ENCODE measurements at places on chromosomes 11 and 22.

DNA sequence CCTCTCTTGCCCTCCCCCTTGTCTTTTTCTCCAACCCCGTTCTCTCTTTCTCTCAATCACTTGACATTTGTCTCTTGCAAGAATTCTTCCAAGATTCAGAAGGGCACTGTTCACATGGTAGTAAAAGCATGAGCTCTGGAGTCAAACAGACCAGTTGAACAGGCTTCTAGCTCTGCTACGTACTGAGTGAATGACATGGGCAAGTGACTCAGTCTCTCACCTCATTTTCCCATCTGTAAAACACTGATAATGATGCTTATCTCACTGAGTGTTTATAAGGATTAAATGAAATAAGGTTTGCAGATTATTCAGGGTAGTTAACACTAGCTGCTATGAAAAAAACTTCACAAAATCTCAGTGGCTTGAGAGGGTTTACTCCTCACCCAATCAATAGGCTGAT is 5.9 kb upstream of the IL10RA start:
- DNase-seq = no peak

DNA sequence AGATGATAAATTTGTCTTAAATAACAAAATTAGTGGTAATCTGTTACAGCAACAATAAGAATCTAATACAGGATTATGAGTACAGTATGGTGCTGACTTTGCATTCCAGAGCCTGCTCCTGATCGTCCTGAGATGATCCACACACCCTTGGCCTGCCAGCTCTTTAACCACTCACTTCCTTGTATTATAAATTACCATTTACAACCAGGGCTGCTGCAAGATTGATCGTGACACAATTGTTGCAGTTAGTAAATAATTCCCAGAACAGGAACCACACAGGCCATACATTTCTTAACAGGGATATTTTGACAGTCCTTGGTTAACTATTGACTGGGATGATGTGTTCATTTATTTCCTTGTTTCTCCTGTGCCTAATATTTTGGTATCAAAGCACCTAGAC is 3.8 kb upstream of the CBLIF start:
- no peak for DNase-seq

- no peak for DNase-seq
Measured at GRCh38 chr11:18010121-18010670, 2.7 kb downstream of the SERGEF start.

DNA sequence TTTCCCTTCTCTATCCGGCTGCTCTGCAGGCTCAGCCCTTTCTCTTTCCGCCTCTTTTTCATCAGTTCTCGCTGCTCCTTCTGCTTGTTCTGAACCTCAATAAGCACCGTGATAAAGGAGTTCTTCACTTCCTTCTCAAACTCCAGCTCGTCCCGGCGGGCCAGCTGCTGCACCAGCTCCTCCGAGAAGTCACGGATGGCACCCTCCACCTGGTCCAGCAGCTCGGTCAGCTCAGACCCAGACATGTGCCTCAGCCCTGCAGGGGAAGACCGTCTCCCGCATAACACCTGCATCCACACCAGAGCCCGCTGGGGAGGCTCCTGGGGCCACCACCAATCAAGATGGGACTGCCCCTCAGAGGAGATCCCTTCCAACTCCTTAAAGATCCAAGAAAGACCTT is 40.2 kb downstream of the FEZ1 start:
- no peak for DNase-seq

DNA sequence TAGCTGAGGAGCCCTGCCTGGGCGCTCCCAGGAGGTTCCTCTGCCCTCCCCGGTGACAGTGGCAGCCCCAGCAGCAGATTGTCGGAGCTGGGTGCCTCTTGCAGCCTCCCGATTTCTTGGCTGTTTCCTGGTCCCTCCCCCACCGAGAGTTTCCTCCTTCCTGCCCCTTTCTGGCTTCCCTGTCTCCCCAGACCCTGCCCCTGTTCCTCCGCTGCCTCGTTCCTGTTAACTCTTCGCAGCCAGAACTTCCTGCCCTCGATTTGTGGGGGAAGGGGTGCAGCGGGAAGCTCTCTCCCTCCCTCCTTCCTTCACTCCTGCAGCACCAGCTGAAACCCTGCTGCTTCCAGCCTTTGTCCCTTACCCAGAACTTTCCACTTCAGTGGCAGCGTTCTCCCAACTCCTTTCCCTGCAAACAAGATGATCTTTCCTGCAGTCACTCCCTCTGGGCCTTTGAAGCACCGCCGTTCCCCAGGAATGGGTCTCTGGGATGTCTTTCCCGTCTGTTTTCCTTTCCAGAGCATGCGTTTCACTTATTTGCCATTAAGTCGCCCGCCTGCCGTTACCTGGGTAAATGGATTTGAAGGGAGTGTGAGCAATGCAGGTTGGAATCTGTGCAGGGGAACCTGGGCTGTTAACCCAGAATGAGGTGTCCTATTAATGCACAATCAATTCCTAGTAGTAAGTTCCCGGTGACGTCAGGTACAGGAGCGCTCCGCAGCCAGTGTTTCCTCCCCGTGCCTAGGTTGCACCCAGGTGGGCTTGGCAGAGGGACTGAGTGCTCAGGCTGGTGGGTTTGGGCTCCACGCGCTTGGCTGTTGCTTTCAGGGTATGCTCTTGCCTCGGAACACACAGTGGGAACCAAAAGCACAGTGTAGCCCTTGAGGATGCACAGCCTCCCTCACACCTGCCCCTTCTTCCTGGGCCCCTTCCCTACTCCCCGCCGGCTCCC is 4.3 kb downstream of the GRK2 start:
- no peak for DNase-seq

GRCh38 chr11:124168796-124169195 is 14.3 kb upstream of the OR10D3 start:
- no peak for DNase-seq

GRCh38 chr11:72989727-72990126 is 152.4 kb downstream of the FCHSD2 start:
- no peak for DNase-seq

- DNase-seq = no peak
Measured at GRCh38 chr22:49487950-49488349, 339.7 kb downstream of the BRD1 start.

GRCh38 chr11:66316849-66317251 is at the start of gene CD248:
CD248 (minus strand) TSS chr11:66317044; CDS start chr11:66317027, 17 bp downstream.
- DNase-seq = no peak

DNA sequence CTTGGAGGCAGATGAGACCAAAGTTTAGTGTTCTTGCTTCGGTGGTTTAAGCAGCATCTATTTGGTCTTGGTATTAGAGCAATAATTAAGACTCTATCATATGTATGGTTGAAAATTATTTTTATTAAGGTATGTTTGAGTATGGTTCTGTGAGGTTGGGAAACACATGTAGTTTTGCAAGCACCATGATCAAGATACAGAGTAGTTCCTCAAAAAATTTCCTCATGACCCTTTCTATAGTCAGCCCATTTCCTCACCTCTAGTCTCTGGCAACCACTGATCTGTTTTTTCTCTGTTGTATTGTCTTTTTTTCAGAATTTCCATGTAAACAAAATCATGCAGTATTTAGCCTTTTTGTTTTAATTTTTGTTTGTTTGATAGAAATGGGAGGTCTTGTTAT is 18.4 kb downstream of the MTMR3 start:
- no peak for DNase-seq

- no peak for DNase-seq
Measured at GRCh38 chr11:60455531-60456042, at the start of gene MS4A1. MS4A1 (plus strand) TSS chr11:60455847; CDS start chr11:60462375, 6,528 bp downstream.

DNA sequence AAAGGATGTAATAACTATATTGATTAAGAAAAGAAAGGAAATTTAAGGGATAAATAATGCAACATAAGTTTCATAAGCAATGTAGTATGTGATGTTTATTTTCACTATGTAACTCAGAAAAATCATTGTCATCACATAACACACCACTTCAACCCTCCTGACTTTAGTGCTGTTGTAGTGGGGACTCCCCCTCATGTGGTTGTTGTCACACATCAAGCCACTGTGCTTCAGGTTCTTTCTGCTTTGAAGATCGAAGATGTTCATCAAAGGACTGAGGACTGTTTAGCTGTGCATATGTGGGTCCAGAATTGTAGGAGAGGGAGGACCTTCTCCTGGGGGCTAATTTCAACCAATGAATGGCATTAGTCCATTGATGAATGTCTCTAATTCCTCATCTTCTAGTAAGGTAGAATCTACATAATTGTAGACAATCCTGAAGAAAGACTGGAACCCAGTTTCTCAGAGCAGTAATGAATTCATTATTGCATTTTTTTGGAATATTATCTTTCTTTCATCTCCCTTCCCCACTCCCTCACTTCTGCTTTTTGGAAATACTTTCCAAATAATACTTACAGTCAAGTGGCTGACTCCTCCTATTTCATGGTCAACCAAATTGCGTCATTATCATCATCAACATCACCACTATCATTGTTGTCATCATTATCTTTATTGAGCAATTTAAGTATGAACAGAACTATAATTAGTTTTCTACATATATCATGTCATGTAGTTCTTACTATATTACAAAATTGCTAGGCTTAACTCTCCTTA is 9.8 kb upstream of the CARD16 start:
- DNase-seq = no peak

DNA sequence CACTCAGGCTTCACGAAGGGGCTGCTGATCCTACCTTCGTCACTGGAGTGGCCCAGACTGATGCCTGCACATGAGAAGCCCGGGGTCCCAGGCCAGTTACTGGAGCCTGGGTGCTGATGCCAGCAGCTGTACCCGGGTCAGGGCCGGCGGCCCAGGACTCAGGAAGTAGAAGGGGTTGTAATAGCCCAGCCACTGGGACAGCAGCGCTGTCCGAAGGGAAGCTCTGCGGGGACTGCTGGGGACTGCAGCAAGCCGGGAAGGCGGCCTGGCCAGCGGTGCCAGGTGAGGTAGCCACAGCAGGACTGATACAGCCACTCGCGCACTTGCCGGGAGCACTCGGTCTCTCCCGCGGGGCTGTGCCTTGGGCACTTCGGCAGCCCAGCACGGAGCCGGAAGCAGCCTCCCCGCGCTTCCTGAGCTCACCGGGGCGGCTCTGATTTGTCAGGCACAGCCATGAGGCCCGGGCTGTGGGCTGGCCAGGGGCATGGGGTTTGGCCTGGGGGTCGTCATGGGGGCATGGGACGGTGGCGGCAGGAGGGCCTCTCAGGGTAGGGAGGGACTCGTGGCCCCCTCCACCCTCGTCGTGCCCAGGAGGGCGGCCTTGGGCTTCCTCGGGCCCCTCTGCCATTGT is 13.9 kb upstream of the OR8K1 start:
- DNase-seq = no peak

GRCh38 chr11:112255067-112255720 is 5.5 kb downstream of the PLET1 start:
- no peak for DNase-seq

GRCh38 chr11:60831143-60831500 is 10.8 kb upstream of the CCDC86 start:
- DNase-seq = peak; percentile 68

GRCh38 chr11:11349870-11350337 is 3.1 kb downstream of the CSNK2A3 start:
- no peak for DNase-seq

DNA sequence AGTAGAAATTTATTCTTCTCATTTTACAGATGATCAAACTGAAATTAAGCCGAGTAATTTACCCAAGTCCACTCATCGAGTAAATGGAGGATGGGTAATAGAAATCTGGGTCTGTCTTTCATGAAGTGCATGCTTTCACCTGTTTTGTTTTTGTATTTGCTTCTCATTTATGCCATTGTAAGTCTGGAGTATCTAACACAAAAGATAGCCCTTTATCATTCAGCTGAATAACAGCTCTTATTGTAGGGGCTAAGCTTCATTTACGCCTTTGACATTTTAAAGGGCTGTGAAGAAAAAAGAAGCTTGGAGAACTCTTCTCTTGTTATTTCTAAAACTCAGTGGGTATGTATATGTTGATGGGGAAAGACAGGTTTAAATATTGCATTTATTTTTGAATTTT is 1196.2 kb upstream of the TENM4 start:
- no peak for DNase-seq

DNA sequence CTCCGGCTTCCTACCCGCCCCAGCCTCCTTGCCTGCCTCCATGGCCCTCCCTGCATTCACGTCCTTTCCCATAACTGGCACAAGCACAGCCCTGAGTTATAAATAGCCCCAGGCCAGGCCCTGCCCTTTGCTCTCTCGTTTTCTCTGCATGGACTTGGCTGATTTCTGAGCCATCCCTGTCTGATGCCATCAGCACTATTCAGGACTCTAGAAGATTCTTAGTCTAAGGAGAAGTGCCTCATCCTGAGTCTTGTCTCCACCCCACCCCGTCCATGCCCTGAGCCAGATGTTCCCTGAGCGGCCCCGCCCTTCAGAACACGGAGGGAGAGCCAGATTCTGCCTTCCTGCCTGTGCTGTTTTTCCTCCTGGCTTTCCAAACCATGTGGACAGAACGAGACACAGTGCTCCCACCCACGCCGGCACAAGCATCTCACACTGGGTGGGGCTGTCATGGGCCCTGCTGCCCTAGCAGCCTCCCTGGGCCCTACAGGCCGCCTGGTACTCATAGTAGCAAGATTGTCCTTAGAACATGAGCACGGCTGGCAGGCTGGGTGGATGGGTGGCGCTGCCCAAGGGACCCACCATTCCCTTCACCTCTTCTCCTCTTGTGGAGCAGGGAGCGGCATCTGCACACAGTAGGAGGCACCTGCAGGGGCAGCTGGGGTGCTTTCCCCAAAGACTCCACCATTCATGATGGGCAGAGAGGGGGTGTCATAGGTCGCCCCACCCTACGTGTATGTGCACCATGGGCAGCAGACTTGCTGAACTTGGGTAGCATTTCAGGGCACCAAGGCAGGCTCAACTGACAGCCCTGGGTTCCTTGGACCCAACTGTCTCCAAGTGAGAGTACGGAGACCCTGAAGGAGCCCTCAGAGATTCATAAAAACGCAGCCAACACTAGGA is 76.9 kb downstream of the BCR start:
- DNase-seq = no peak

- DNase-seq = no peak
Measured at GRCh38 chr11:10606536-10607208, 38.2 kb upstream of the LYVE1 start.

- DNase-seq = no peak
Measured at GRCh38 chr11:66368484-66368883, 3.1 kb downstream of the SLC29A2 start.

- DNase-seq = no peak
Measured at GRCh38 chr11:11937957-11938356, 70.5 kb downstream of the DKK3 start.

DNA sequence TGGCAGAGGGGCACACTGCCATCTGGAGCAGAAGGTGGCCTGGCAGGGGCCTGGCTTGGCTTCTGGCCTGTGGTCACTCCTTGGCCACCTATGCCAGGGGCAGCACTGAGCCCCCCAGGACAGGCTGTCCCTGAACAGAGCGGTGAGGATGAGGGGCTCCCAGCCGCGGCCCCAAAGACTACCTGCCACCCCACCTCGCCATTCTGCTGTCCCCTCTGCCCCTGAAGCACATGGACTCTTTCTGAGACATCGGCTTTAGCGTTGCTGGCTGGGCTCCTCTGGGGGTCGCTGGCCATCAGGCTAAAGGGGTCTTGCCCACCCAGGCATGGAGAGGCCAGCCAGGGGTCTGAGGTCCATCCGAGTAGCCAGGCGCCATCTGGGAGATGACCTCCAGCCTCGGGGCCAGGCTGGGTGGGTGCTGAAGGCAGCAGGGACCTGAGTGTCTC is 87.8 kb downstream of the WNT7B start:
- DNase-seq = no peak

- no peak for DNase-seq
Measured at GRCh38 chr22:17349172-17349571, 20.1 kb upstream of the CECR2 start.

- no peak for DNase-seq
Measured at GRCh38 chr11:29310725-29311342, 706.0 kb downstream of the KCNA4 start.
